ENCODE measurements at places on chromosomes 12 and 14.

DNA sequence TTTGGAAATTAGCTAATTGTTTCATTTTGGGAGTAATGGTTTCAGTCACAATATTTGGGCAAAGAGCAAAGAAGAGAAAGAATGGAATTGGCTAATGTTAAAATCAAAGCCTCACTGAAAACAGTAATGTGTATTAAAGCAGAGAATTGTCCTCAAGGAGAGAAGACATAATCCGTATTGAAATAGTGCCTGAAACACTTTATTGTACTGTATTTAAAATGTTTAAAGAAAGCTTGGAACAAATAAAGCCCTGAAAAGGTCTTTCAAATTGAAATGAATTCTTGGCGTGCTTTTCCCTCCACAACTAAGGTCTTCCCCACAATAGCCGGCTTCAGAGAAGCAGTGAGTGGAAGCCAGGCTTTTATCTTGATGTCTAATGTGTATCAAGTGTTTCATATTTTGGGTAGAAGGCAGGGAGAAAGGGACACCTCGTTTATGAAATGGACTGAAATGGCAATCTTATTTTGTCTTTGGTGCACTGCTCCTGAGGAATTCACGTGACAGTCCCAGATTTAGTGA, 212.9 kb upstream of the CRY1 start:
- DNase-seq = no peak

DNA sequence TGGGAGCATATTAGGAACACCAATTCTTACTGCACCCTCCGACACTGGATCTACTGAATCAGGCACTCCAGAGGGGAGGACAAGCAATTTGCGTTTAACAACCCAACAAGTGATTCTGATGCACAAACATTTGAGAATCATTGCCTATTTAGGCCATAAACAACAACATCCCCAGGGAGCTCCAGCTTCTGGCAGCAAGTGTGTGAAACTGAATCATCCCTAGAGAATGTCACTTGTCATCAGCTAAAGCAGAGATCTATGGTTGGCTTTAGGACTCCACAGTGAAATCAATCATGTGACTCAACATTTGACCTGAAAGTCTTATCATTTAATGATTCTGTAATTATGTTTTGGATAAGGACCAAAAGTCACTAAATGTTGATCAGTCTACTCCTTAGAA, 505.0 kb upstream of the FLRT2 start:
- DNase-seq = no peak

- no peak for DNase-seq
Observed at GRCh38 chr12:72692338-72692737, 420.2 kb downstream of the TRHDE start.

- no peak for DNase-seq
Observed at GRCh38 chr14:33734387-33734786, 216.5 kb downstream of the EGLN3 start.

GRCh38 chr12:106051853-106052531, 86.8 kb downstream of the NUAK1 start:
- no peak for DNase-seq

DNA sequence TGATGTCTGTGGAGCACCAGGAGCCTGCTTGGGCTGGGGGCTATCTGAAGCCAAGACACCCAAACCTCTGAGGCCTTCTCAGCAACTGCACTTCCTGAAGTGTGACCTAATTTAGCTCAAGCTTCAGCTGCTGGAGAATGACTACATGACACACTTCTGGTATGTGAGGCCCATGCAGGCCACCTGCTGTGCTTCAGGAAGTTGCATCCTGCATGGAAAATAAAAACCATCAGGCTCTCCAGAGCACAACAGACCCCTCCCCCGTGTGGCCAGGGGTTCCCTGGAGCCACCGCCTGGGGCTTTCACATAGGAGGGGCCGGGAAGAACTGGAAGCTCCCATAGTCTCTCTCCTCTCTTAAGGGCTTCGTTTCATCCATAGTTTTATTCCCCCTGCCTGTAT, 217.7 kb downstream of the SLC15A4 start:
- DNase-seq = no peak

DNA sequence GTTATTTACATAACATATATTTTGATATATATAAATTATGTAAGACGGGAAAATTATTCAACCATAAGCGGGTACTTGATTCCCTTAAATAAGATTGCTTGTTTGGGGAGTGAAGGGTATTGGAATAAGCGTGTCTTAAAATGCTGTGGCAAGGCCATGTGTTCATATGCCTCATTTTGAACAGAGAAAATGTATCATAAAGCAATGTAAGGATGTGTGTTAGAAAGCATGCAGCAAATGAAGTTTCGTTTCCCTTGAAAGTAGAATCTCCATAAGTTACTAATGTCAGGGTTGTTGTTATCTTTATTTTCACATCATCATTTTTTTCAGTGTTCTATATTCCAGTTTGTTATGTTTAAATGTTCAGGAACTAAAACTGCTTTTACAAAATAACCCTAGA, 465.6 kb downstream of the FOXG1 start:
- no peak for DNase-seq

GRCh38 chr14:79274641-79275291, 936.5 kb downstream of the DIO2 start:
- DNase-seq = no peak

GRCh38 chr14:27077214-27077613, 479.4 kb upstream of the NOVA1 start:
- DNase-seq = no peak

DNA sequence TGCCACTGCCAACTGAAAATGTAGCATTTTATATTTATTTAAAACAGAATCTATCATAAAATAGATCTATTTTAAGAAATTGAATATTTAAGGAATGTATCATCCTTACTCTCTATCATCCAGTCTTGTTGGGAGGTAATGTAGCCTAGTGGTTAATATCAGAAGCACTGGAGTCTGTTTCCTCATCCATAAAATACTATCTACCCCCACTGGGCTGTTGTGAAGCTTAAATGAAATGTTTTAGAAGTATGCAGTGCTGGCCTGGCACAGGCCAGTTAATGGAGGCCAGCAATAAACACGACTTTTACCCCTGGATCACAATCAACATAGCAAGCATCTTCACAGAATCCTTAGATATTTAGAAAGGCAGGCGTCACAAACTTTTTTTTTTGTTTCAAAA, 188.0 kb downstream of the CAND1 start:
- no peak for DNase-seq

DNA sequence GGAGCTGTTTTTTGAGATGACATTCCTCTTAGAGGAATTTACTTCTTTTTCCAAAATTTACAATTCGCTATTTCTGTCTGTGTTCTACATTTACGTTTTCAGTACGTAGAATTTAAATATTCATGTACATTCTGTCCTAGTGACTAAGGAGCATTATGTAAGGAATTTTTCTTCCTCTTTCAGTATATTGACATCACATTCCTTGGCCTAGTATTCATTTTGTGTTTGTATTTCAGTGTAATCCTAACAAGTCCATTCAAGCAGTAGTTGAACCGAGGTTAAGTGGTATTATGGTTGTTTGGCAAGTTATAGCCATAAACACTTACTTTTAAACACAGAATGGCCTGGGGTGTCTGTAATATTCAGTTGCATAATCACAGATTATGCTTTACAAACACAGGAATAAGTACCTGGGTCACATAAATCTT, 465.2 kb downstream of the PCNX1 start:
- no peak for DNase-seq

DNA sequence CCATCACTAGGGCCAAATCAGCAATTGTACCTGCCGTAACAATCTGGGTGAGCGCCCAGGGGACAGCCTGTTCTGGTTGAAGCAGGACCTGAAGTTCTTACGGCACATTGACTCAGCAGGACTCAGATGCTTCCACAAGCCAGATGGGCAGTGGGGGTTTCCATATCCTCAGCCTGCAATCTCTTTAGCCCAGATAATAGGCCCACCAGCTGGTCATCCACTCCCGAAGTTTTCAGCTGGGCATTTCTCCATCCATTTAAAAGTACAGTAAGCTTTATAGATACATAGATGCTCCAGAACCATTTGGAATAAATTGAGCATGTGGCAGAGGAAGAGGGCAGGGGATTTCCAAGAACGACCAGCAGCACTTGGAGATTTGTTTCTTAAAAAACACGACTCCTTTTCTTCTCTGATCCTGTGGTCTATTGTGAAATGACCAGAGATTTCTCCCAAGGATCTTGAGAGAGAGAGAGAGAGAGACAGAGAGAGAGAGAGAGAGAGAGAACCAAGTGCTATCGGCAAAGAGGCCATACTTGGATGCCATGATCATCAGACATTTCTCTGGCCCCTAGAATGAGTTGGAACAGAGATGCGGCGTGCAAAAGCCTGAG, 74.8 kb upstream of the PLXNC1 start:
- DNase-seq = peak; percentile 43

GRCh38 chr14:92414690-92415445, 91.9 kb downstream of the SLC24A4 start:
- no peak for DNase-seq

DNA sequence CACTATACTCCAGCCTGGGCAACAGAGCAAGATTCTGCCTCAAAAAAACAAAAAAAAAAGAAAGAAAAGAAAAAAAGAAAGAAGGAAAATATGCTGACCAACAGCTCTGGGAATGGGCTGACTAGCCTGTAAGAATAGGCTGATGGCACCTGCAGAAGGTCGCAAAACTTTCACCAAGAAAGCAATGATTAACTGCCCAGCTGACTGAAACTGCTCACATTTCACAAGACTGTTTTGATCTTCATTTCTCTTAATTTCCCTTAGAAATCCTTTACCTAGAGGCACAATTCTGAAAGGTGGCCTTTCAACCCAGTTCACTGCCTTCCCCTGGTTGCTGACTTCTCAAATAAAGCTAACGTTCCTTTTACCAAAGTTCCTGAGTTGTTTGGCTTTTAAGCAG, 12.4 kb downstream of the BEST3 start:
- DNase-seq = no peak

GRCh38 chr12:49761677-49762467, 20.5 kb downstream of the TMBIM6 start:
- no peak for DNase-seq

GRCh38 chr12:26340649-26341048, 145.3 kb downstream of the SSPN start:
- peak; percentile 48 for DNase-seq

DNA sequence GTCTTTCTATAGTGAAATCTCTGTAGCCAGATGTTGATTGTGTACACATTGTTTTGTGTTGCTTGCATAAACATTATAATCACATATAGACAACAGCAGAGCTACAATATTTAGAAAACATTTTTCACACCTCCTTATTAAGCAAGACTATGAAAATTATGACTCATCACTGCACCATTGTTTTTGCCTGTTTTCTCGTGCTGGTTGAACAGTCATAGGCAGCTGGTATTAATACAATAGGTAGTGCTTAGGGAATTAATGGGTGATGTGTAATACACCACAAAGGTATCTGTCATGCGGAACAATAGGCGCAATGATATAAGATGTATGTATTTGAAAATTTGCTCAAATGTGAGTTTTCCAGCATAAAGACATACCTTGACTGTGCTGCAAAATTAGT, 449.3 kb downstream of the FOXG1 start:
- no peak for DNase-seq

- no peak for DNase-seq
Observed at GRCh38 chr12:3892631-3893030, 19.4 kb upstream of the PARP11 start.

- DNase-seq = no peak
Observed at GRCh38 chr14:37709419-37710195, 114.2 kb downstream of the TTC6 start.

- DNase-seq = no peak
Observed at GRCh38 chr14:53581504-53581903, 375.1 kb downstream of the BMP4 start.

Data from right cardiac atrium (tissue), 5 donors.